ENCODE measurements at places on chromosomes 11 and 22.
A peak's percentile ranks its signal among the peaks of the same experiment; 100 is the strongest.

- no peak for DNase-seq
Observed at GRCh38 chr11:58801974-58802545, 42.4 kb downstream of the GLYATL2 start.

GRCh38 chr22:39351689-39352214 is 2.0 kb downstream of the SYNGR1 start:
- no peak for DNase-seq

GRCh38 chr11:18366286-18366685 is 28.1 kb upstream of the LDHA start:
- DNase-seq, result no peak

DNA sequence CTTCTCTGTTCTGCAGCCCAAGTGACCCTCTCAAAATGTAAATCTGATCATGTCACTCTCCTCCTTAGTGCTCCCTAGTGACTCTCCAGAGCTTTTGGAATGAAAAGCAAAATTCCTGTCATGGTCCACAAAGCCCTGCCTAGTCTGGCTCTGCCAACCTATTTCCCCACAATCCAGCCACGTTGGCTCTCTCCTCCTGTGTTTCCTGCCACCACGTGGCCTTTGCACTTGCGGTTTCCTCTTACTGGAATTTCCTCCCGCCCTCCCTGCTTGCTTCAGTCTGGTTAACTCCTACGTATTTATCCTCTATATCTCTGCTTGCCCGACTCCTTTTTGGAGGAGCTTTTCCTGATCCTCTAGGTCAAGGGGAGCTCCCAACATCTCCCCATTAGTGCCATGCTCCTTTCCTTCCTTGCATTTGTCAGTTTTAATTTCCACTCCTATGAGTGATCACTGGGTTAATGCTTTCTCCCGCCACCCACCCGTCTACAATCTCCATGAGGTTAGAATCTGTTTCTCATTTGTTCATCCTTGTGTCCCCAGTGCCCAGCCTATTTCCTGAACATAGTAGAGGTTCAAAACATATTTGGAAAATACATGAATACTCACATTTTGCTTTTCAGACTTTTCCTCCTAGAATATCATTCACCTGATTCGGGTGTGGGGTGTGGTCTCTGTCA is 11.5 kb downstream of the NNMT start:
- DNase-seq, result peak; percentile 89

DNA sequence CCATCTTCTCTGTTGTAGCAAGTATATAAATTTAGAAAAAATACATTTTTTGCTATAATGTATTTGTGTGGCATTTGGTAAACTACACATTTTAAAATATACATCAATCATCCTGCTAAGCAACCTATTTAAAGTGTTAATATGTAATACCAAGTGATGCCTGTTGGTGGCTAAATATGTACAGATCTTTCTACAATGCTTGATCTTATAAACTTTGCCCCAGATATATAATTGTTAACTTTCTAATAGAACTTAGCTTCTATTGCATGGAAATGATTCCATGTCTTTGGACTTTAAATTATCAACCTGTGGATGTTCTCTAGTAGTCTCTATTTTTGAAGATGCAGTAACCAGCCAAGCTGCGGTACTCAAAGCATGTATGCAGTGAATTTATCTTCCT is 1260.4 kb upstream of the RAG2 start:
- no peak for DNase-seq

GRCh38 chr11:118084247-118084646 is 2.5 kb downstream of the SMIM35 start:
- DNase-seq, result peak; percentile 28

- DNase-seq, result no peak
Observed at GRCh38 chr11:46327829-46328228, 19.4 kb upstream of the DGKZ start.

DNA sequence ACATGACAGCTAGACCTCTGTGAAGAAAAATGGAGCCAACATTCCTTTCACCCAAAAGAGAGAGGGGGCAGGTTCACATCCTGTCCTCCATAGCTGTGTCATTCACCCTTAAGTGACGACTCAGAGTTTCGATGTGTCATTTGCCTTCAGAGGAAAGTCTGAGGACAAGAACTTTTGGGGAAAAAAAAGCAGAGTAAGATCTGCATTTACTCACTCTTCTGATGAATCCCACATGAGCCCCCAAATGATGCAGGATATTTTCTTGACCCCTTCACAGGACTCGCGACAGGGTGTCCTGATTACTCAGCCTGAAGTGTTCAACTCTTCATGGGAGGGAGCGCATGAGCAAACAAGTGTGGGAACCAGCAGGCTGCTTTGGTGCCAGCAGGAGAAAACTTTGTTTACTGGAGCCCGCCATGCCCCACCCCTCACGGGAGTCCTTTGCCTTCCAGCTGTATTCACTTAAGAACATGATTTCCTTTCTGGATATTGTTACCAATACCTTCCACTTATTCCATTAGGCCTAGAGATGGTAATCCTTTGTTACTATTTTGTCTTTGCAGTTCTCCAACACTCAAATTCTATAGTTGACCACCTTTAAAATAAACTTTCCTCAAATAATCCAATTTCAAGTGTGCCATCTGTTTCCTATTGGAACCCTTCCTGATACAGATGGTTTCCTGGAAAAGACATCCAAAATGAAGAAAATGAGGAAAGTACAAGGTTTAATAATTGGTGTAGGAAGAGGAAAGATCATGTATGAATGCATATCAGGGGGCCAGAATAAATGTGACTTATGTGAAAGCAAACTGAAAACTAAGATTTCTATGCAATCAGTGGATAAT is 729.8 kb downstream of the FAM181B start:
- DNase-seq, result peak; percentile 89

- DNase-seq, result no peak
Observed at GRCh38 chr11:120648771-120649170, 137.2 kb downstream of the GRIK4 start.

DNA sequence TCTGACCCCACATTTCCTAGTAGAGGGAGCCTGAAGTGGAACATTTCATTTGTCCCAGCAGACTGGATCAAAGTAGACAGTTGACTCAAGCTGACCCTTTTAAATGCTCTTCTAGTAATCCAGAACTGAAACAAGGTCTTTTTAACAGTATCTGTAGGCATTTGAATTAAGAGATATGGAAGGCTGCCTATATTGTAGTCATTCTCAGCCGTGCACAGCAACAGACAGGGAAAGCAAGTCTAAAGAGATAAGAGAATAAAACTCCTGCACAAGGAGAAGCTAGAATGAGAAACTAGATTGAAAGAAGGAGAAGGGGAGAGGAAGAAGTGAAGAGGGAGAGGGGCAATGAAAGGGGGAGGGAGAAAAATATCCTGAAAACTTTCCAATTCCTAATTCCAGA is 180.6 kb upstream of the MTMR2 start:
- no peak for DNase-seq

DNA sequence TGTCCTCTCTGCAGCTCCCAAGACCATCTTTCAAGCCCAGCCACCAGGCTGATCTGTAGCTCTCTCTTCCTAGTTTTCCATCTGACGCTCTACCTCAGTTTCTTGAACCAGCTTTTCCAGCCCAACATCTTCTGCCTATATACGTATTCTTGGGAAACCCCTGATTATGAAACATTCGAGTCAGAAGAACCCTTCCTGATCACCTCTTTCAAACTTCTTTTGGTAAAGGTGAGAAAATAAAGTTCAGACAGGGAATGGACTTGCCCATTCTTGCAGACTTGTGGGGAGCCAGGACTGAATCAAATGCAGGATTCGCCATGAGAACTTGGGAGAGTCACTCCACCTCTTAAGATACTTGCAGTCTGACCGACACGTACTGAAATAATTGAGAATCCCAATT is 169.5 kb upstream of the NARS2 start:
- no peak for DNase-seq

GRCh38 chr22:33539902-33540751 is 380.1 kb downstream of the LARGE1 start:
- DNase-seq, result peak; percentile 96

- DNase-seq, result no peak
Observed at GRCh38 chr11:65059959-65060824, 1.8 kb upstream of the NAALADL1 start.

- no peak for DNase-seq
Observed at GRCh38 chr11:134528453-134528852, 116.4 kb upstream of the B3GAT1 start.

- peak; percentile 10 for DNase-seq
Observed at GRCh38 chr11:76206327-76207081, at the start of gene WNT11. TSS of gene WNT11 (minus strand) at chr11:76206502. CDS start at chr11:76206407, 95 bp downstream.

GRCh38 chr11:78467931-78468330 is 50.3 kb upstream of the GAB2 start:
- no peak for DNase-seq

- no peak for DNase-seq
Observed at GRCh38 chr11:64845129-64845775, 799 bp upstream of the CDC42BPG start.

DNA sequence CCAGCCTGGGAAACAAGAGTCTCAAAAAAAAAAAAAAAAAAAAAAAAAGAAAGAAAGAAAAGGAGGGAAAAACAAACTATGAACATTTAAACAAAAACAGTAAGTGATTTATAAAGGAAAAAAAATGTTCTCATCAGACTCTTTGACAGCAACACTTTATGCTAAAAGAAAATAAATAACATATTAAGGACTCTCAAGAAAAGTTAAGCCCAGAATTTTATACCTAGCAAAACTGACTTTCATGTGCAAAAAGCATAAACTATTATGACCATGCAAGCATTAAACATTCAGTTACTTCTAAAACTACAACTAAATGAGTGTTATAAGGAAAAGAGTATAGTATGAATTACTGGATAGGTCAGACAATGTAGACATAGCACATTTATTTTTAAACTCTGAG is 68.4 kb downstream of the FBLN1 start:
- DNase-seq, result no peak

DNA sequence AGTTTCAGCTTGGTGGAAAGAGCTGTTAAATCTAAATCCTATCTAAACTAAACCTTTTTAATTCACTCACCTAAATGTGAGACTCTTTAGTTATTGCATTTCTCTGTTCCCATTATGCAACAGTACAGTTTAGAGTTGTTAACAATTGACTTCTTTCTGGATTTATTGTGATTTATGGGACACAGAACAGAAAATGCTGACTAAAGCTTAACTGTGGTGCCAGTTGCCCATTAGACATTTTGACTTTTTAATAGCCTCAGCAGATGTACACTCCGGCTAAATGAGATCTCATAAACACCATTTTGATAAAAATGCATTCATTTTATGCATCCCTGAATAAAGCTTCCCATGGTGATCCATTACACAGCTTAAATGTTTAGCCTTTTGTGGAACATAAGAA is 356.6 kb downstream of the CASP12 start:
- DNase-seq, result no peak

- no peak for DNase-seq
Observed at GRCh38 chr22:46856661-46857060, 94.2 kb downstream of the TBC1D22A start.

DNA sequence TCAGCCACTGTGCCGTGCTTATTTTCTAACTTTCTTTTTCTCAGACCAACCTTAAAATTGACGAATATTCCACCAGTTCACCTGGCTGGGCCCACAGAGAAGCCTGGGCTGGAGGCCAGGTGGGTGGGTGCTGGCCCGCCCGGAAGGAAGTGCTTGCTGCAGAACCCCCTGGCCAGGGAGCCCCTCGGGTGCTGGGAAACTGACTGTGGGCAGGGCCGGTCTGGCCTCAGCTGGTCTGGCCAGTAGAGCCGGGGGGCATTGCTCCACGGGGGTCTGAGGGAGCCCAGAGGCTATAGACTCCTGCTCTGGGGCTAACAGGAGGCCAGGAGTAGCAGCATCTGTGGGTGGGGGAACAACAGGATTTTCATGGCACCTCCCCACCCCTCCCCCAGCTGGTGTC is 6.8 kb upstream of the CHID1 start:
- no peak for DNase-seq

DNA sequence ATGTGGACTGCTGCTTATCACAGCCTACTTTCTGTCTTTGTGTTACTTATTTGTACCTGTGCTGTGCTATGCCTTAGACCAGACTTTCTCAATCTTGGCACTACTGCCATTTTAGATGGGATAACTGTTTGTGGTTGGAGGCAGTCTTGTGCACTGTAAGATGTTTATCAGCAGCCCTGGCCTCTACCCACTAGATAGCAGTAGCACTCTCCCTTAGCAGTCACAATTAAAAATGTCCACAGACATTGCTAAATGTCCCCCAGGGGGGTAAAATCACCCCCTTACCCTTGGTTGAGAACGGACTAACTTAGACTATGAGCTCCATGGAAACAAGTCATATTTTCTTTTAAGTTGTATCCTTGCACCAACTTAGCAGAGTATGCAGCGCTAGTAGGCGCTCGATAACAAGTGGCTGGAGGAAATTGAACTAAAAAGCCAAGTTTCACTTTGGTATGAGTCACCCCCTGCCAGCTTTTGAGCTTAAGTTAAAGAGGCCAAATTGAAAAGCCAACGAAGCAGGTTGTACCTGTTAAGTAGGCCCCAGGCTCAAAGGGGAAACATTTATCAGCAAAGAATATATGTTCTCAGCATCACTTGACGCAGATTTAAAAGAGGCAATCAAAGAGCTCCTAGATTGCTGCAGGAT is 304.8 kb upstream of the SORL1-AS1 start:
- no peak for DNase-seq

- DNase-seq, result no peak
Observed at GRCh38 chr11:134663506-134664313, 251.7 kb upstream of the B3GAT1 start.

DNA sequence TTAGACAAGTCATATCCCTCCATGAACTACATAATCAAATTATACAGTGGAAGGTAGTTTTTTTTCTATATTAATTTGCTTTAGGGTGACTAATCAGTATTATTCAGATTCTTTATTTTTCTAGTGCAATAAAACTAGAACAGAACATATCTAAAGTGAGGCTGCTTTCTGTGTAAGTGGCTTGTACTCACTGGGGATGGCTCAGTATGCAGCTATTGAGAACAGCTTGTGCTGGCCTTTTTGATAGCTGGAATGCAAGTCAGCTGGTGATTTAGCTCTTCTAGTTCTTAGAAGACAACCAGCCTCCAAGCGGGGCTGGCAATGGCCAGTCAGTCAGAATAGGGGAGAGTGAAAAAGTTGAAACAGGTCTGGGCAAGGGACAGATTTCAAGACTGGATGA is 119.4 kb downstream of the BLID start:
- no peak for DNase-seq

DNA sequence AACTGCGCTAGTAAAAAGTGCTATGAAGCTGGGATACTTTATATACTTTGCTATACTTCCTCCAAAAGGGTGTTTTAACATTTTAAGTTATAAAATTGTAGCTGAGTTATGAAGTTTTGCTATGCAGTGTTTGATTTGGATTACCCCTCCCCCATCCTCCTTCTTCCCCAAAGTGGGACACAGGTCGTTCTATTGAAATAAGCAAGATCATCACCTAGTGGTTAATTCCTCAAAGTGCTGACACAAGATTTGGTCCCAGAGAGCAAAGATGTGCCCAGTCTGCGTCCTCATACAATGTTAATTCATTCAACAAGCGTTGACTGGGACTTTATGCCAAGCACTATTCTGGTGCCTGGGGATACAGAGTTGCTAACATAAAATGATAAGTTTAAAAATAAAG is 78.5 kb downstream of the SPON1 start:
- DNase-seq, result no peak

GRCh38 chr11:36333468-36333867 is 37.4 kb downstream of the PRR5L start:
- DNase-seq, result no peak

GRCh38 chr11:25910086-25910485 is 421.8 kb upstream of the ANO3 start:
- peak; percentile 37 for DNase-seq

Data from kidney tubule cell (primary cell).